CD8-positive, alpha-beta T cell (primary cell): ENCODE measurements at places on chromosomes 11 and 22. TPM values are rescaled to one million over a fixed set of nuclear protein-coding genes. Genes with fewer than 3 reads are reported as not detected.

GDPD4 gene
- total RNA-seq: not detected

DNA sequence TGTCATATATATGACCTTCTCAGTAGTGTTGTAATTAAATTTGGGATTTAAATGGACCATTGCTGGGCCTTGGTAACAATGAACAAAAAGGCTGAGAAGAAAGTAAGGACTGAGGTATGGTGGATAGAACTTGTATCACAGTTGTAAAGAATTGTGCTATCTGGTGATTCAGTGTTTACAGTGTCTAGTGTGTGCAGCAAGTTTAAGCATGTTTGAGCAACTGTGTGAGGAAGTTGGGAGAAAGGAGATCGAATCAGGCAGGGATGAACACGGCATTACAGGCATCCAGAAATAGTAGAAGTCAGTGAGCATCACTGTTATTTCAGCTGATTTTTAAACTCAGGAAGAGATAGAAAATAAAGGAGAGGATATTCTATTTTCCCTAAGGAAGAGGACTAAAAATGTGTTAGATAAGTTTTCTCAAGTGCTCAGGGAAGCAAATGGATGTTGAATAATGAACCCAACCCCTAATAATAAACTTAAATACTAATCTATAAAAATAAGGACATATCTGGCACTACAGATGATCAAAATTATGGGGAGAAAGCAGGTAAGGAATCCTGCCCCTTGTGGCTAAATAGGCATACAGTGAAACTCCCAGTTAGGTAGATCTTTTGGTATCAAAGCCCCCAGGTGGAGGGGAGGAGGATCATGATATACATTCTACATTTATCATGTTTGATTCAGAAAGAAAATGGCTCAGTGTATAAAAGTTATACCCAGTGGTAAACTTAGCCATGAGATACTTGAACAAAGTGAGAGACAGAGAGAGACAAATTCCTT, 361.0 kb upstream of the ANO3 start:
- no peak for DNase-seq

- DNase-seq: no peak
Observed at GRCh38 chr11:91257667-91258066, 967.0 kb upstream of the FAT3 start.

DNA sequence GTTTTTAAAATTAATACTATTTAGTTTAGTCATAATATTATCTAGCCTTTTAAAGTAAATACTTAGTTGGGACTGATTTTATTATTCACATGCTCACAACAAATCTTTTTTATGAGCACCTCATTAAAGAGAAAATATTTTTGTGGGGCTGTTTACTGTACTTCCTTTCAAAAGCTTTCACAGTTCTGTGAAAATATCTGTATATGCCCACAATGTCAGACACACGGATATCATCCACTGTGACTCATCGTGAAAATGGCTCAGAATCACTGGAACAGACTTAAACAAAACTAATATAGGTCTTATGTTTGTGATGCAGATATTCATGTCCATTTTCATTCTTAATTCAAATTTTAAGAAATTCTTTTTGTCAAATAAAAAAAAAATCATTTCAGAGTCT, 305.2 kb downstream of the RAB38 start:
- DNase-seq: no peak

CCDC73 gene
- not detected for total RNA-seq

DNA sequence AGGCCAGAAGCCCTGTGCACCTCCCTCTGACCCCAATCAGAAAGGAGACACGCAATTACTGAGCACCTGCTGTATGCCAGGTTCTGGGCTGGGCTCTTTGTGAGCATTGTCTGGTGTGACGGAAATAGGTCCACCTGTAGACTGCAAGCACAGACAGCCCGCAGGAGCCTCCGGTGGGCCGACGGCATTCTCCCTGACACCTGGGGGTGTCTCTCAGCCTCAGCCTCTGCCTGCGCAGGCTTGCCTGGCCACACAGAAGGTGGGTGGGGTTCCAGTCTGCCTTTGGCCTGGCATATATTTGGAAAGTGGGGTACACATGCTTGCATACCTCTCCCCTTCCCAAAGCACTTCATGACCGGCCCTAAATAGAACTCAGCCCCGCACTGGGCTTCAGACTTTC, 129.3 kb downstream of the BUD13 start:
- DNase-seq: no peak

PANX2 gene
- not detected for total RNA-seq

MYBPC3 gene
- not detected for total RNA-seq

DTX4 gene
- total RNA-seq: 0.68 TPM

DNA sequence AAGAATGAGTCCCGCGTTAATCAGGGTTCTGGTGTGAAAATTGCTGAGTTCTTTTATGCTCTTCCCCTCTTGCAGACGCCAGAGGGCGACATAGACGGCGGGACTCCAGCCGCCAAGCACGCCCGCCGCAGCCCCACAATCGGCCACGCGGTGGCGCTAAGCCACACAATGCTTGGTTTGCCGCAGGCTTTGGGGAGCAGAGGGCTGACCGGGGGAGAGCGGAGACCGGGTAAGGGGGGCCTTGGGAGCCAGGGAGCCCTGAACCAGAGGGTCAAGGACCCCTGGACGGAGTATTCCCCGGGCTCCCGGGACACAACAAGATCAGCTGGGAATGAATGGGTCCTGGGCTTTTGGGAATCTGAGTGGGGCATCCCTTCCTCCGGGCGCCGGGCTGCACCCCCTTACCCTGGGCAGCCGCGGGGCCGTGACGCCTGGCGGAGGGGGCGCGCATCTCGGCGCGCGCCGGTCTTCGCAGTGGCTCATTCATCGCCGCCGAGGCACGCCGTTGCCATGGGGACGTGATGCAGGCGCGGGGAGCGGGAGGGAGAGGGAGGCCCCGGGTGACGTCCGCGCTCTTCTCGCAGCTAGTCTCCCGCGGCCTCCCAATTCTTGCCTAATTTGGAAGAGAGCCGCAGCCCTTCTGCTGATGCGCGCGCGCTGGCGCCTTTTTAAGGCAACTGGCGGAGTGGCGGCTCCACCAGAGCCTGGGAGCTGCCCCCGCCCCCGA, 12.2 kb upstream of the NPAS4 start:
- DNase-seq: peak; percentile 92

- DNase-seq: no peak
Observed at GRCh38 chr11:3231550-3231850, 717 bp downstream of the MRGPRE start.

GRCh38 chr11:126186708-126187529, 24.5 kb downstream of the RPUSD4 start:
- no peak for DNase-seq

DEFB131B gene
- total RNA-seq: not detected

MUC6 gene
- total RNA-seq: not detected

PRDX5 gene
- 39.9 TPM for total RNA-seq
